ENCODE measurements at places on chromosomes 2 and 18.

GRCh38 chr2:85987266-85988174 is 98.7 kb upstream of the ST3GAL5 start:
- DNase-seq = no peak

GRCh38 chr2:16645088-16645487 is 20.5 kb downstream of the CYRIA start:
- no peak for DNase-seq

DNA sequence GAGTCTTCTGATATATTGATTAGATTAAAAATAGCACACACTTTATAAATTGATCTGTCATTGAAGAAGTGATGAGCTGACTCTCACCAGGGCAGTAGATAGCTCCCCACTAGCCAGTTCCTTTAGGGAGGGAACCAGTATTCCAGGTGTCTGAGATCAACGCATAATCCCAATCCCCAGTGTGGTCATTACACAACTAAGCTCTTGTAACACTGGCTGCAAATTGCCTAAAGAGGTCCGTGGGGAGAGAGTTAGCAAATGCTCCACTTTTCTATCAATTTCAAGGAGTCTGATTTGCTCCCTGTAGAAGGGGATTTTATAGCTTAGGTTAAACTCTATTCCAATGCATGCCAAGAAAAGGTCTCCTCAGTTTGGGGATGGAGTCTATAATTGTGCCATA is 7.7 kb downstream of the SLC14A1 start:
- DNase-seq = no peak

- no peak for DNase-seq
Measured at GRCh38 chr2:233413046-233413445, 58.8 kb downstream of the DGKD start.

- no peak for DNase-seq
Measured at GRCh38 chr2:18883616-18884456, 294.5 kb upstream of the NT5C1B start.

DNA sequence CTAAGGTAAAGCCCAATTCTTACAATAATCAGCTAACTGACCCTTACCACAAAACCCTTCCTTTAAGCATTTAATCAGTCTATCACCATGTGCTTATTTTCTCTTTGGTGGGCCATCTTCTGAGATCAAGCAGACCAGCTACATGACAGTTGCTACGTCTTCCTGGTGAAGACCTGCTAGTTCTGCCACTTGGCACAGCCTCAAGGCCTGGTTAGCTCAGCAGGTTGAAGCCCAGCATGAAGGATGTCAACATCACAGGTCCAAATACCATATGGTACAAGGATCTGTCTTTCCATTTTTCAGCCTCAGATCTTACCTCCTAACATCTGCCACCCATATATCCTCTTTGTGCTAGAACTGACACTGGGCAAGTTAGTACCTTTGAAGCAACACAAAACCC is 636.9 kb downstream of the LRP1B start:
- DNase-seq = no peak

- no peak for DNase-seq
Measured at GRCh38 chr2:43020296-43020695, 206.1 kb downstream of the ZFP36L2 start.

DNA sequence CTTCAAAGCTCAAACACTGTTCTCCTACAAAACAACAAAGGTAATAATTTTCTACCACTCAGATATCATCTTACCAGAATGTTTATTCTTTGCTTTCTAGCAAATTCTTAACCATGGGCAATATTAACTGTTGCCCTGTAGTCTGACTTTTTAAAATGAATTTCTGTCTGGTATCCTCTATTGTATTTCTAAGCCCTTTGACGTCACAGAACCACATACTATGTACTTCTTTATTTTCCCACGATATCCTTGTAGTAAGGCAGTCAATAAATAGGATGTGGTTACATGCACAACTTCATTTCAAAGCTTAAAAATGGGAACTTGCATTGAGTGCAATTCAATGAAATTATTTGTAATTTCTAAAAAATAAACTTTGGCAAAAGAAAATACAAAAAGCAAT is 58.7 kb downstream of the THADA start:
- no peak for DNase-seq

- DNase-seq = no peak
Measured at GRCh38 chr18:65737471-65737955, 13.3 kb upstream of the CDH7 start.

GRCh38 chr2:230216489-230216888 is 3.3 kb downstream of the SP110 start:
- DNase-seq = no peak

DNA sequence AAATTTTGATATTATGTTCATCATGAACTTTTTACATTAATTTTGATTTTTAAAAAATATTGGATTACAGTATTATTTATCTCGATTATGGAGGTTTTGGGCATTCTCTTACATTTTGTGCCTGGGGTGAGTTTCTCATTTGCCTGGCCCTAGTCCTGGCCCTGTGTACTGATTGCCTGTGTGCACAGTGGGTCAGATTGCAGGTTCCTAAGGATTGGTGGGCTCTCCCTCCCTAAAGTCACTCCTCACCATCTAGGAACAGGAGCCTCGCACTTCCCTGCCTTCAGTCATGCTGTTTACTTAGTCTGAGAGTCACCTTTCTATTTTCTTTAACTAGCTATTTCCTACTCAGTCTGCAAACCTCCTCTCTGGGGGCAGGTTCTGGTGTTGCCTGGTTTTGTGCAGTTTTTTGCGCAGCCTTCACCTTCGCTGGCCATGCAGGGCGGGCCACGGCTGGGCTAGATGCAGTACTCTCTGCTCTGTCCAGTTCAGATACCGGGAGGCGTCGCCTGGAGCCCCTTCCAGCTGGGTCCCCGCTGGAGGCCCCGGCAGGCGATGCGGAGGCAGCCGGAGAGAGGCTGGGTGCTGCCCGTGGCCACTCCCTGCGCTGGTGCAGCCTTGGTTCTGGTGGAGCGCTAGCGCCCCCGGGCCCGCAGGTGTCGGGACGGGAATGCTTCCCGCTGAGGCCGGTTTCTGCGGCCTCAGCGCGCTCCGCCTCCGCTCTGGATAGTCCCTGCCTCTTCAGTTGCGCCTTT is 23.3 kb upstream of the MC5R start:
- no peak for DNase-seq

- no peak for DNase-seq
Measured at GRCh38 chr18:12443551-12443950, 35.8 kb downstream of the PRELID3A start.

DNA sequence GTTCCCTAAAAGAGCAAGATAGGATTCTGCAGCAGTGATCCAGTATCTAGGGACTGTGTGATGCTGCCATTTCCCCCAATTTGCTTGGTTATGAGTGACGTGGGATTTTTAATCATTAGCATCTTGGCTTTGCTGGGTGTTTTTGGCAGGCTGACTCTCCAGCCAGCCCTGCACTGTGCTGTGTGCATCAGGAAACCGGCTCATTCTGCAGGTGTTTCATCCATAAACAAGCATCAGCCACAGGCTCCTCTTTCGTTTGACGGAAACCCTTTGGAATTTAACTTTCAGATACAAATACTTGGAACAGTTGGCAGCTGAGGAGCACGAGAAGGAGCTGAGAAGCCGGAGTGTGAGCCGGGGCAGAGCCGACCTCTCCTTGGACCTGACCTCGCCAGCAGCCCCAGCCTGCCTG is 135.9 kb downstream of the TPGS2 start:
- DNase-seq = no peak

- no peak for DNase-seq
Measured at GRCh38 chr2:240981871-240982800, 16.3 kb upstream of the SNED1 start.

DNA sequence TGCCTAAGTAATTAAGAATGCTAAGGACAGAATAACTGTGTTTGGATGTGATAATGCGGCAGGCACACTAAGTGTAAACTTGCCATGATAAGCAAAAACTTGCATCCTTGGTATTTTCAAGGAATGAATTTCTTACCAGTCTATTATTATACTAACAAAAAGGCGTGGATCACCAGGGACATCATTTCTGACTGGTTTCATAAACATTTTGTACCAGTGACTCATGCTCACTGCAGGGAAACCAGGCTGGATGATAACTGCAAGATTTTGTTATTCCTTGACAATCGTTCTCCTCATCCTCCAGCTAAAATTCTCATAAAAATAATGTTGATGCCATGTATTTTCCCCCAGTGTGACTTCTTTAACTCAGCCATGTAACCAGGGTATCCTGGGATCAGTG is 289.5 kb downstream of the CDCA7 start:
- DNase-seq = no peak

DNA sequence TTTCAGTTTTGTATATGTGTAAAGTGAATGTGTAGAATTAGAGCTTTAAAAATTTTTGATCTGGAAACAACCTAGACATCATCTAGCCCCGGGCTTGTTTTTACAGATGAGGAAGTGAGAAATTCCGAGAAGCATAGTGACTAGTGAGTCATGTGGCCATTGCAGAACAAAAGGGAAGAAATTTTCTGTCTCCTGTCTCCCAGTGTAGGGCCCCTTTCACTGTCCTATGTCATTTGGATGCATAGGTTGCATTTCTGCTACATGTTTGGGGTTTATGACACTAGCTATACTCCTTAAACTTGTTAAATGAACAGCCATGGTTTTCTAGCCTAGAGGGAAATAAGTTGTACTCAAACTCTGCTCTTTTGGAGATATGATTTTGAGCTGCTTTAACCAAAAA is 84.6 kb downstream of the PLCL1 start:
- DNase-seq = no peak

GRCh38 chr18:79816981-79817606 is 19.4 kb downstream of the KCNG2 start:
- DNase-seq = no peak

GRCh38 chr2:105416156-105416555 is 17.3 kb upstream of the FHL2 start:
- DNase-seq = no peak

- DNase-seq = no peak
Measured at GRCh38 chr18:57950542-57950941, 93.5 kb upstream of the NEDD4L start.

DNA sequence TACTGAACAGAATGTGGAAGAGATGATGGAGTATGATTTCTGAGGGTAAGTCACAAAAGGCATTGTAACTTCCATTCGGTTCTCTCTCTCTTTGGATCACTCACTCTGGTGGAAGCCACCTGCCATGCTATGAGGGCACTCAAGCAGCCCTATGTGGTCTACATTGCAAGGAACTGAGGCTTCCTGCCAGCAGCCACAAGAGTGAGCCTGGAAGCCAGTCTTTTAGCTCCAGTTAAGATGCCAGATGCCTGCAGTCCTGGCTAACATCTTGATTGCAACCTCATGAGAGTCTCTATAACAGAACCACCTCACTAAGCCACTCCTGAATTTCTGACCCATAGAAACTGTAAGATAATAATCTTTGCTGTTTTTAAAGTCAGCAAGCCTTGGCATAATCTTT is 935.7 kb downstream of the LRP1B start:
- no peak for DNase-seq

GRCh38 chr18:27994571-27994970 is 182.4 kb downstream of the CDH2 start:
- DNase-seq = no peak

DNA sequence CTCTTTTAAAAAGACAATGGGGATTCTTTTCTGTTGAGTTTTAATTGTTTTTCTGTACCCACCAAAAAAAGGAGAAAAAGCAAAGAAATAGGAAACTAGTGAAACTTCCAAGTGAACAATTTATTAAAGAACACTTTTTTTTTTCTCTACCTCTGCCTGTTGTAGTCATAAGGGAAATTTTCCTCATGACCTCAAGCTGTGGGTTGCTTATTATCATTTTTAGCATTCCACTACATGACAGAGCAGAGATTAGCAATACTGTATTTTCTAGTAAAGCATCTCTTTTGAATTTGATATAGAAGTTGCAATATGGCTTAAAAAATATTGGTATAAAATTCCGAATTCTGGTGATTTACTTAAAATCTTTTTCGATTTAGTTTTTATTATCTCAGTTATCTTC is 87.9 kb upstream of the LRRTM1 start:
- no peak for DNase-seq

DNA sequence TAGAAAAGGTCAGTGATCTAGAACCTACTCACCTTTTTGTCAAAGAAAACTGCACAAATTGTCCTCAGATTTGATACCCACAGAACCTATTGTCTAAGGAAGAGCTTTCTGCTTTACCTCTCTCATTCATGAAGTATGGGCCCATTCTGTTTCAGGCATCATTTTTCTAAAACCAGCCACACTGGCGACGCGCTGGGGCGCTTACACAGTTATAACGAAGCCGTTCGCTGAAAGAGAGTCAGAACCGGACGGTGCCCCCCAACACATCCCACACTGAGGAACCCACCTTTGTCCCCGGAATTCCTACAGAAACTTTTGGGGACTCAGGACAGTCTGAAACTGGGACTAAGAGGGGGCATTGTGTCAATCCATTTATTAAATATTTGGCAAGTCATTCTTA is 206.3 kb upstream of the HAAO start:
- DNase-seq = no peak

- no peak for DNase-seq
Measured at GRCh38 chr18:11760498-11761167, 71.6 kb downstream of the GNAL start.

- DNase-seq = no peak
Measured at GRCh38 chr2:35503738-35504199, 851.8 kb upstream of the CRIM1 start.

GRCh38 chr2:148521181-148521580 is 123.4 kb upstream of the EPC2 start:
- DNase-seq = no peak

DNA sequence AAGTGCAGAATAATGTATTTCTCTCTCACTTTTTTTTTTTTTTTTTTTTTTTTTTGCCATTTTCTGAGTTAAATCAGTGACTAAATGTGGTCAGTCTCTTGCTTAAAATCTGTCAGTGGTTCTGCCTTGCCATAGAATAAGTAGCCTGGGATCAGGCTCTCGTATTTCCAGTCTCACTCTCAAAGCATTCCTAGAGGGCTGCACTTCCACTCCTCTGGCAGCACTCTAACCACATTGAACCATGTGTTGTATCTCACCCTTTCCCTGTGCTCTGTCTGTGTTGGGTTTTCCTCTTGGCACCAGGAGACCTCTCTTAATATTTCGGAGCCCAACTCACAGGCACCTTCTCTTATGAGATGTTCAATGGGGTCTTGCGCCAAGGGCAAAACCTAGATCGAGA is 304.4 kb downstream of the CTNNA2 start:
- DNase-seq = no peak

DNA sequence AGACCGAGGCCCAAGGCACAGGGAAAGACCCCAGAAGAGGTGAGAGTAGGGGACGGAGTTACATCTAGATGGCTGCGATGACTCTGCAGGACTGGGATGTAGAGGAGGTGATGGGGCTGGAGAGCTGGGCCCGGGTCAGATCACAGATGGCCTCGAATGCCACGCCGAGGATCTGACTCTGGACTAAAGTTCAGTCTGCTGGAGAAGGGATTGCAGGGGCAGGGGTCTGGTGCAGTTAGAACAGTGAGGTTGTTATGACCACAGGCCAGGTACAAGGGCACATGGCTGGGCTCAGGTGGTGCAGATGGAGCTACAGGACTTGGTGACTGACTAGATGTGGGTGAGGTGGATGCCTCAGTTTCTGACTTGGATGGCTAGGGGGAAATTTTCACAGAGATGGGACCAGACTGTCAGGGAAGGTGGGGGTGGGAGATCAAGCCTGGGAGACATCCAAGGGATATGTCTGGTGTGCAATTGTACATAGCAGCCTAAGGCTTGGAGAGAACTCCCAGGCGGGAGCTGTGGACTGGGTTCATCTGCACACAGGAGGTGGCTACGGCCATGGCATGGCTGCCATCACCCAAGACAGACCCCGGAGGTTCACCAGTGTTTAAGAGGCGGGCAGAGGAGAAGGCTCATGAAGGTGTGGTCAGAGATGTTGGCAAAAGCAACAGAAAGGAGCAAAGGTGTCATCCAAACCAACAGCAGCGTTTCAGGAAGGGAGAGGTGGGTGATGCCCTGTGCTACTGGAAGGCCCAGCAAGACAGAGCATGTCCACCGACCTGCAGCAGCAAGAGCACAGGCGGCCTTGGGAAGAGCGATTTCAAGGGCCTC is 66.9 kb downstream of the CIB4 start:
- DNase-seq = no peak
